8988T (cell line): ENCODE measurements at places on chromosomes 5 and 9.

DNA sequence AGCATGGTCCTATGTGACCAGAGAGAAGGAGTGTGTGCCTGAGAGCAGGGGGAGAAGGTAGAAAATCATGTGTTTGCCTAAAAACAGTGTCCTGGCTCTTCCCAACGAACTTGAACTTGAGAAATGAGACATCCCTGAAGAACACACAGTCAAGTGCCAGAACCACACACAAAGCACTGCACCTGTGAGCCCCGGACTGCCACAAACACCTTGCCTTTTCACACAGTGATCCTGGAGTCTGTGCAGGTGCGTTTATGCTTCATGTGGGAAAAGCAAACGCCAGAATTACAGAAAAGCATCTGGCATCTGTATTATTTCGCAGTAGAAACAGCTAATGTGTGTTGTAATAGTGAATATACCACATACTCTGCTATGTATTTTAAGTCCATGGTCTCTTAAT is 9.3 kb downstream of the CTNND2 start:
- DNase-seq = no peak

- no peak for DNase-seq
Observed at GRCh38 chr5:175749591-175749990, 91.7 kb downstream of the HRH2 start.

DNA sequence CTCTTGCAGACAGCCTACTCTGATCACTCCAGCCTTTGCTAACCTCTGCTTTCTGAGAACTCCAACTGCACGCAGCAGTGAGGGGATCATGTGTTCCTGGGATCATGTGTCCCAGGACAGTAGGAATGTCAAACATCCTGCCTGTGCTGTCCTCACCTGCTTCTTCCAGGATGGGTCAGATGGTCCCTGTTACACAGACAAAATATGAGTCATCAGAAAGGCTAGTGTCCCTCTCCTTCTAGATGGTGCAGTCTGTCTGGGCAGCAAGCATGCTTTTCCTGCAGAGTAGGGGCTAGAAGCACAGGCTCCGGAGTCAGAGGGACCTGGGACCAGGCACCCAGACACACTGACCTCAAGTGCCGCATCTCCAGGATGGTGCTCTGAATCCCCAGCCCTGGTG is 20.1 kb upstream of the SLC25A48 start:
- no peak for DNase-seq

DNA sequence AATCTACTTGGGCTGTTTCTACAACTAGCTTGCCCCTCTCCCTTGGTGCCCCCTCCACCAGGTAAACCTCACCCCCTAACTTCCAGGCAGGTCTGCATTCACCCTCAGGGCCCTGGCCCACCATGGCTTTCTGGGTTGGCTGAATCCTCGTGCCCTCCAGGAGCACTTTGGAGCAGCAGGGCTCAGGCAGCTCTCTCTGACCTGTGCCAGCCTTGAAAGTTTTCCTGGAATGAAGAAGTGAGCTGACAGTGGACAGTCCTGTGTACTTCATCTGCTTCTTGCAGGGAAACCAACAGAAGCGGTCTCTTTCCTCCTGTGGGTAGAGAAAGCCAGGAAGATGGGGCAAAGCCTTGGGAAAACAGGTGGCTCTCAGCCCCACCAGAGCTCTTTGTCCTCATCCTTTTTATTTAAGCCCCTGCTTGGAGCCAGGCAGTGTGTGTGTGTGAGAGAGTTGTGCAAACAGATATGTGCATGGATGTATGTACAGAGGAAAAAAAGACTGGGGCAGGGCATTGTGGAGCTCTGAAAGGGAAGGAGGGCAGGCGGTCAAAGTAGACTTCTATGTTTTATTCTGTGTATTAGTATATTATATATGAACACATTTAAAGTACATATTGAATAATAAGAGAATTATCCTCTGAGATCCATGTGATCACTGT is 62.3 kb upstream of the SPRY4 start:
- no peak for DNase-seq

DNA sequence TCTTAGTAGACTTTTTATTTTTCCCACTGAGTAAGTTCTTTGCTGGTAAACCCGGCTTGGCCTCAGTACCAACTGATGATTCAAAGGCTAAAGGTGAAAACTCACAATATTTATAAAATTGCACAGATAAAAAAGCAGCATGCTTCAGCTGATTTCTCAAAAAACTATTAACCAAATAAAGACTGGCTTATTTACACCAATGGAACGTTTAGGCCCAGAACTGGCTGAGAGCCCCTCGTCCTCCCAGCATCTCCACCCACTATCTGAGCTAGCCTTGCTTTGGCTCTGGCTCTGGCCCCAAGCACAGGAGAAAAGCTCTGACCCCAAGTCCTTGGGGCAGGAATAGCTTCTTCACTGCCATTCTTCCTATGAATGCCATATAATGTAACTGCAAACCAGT is 68.5 kb downstream of the SPTLC1 start:
- DNase-seq = no peak

DNA sequence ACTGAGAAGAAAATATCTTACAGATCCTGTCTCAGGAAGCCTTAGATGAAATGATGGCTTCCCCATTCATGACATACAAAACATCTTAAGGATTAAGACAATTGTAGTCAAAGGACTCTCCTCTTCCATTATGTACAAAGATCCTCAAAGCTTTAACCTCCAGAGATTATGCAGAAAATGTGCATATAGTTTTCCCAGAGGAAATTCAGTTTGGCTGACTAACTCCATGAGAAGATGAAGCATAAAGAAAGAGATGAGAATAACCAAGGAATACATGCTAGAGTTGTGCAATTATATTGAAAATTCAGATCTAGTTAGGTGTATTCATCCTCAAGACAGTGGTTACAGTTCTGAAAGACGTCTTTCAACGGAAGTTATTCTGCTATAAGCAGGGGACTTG is 18.6 kb upstream of the NDUFS4 start:
- no peak for DNase-seq

DNA sequence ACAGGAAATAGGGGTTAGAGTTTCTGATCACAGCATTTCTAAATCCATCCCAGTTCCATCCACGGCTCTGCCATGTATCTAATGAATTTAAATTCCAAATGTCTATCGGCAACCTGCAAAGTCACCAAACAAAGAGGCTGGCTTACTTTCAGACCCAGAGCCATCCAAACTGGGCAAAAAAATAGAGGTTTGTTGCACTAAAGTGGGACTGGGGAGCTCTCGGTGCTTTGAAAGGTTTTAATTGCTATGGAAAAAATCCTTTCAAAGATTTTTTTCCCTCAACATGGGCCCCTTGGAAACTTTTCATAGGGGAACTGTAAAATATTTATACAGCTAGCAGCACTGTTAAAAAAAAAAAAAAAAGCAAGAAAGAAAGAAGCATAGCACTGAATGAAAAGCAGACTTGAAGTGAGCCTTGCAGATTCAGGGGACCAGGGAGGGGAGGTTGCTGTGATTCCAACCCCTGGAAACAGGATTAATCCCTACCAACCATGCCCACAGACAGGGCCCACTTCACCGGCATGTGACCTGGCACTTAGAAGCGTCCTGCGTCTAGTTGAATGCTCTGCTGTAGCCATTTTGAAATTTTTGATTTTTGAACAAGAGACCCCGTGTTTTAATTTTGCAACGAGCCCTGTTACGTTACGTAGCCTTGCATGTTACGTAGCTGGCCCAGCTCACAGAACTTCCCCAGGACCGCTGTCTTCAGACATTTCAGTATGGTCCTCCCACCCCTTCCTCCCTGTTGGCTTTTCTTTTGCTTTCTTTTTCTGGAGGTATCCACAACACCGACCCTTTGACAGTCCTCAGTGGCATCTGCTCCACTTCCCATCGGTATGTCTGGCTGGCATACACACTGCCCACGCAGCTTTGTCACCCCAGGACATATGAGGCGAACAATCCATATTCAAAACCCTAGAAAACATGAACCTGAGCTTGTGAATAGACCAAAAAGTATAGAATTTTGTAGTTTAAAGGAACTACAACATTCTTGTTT is 105.3 kb upstream of the NFIB start:
- DNase-seq = no peak

DNA sequence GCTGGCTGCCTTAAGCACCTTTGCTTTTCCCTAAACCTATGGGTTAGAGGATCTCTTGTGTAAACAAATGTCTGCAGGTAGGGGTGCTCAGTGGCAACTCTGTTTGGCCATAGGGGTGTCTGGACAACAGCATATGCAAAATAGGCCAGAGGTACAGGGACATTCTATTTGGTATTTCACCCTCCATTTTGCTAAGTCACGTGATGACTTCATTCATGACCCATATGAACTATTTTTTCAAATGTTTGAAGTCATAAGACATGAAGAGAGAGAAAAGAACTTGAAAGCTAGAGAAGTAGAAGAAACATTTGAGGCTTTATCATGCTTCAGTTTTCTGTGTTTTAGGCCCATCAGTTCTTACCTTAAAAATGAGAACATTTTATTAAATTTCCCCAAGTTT is 370.2 kb downstream of the GADD45G start:
- DNase-seq = no peak

DNA sequence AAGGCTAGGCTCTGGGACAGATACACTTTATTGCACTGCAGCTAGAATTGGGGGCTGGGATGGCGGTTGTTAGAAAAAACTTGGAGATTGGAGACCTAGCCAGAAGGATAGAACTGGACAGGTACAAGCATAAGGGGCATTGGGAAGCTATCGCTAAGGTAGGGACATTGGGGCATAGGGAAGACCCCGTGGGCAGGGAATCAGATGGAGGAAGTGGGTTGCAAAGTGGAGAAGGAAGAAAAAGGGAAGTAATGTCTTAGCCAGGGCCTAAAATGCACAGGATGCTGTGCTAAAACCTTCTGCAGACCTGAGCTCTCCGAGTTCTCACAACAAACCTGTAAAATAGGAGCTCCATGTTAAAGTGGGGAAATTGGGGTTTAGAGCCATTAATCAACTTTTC is 178.2 kb downstream of the ZDHHC21 start:
- no peak for DNase-seq

DNA sequence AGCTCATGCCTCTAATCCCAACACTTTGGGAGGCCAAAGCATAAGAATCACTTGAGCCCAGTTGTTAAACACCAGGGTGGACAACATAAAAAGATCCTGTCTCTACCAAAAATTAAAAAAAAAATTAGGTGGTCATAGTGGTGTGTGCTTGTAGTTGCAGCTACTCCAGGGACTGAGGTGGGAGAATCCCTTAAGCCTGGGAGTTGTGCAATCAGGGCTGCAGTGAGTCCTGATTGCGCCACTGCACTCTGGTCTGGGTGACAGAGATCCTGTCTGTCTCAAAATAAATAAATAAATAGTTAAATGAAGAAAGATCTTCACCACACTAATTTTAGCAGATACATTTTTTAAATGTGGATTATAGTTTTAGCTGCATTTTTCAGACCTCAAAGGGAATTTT is 433.2 kb downstream of the MAT2B start:
- DNase-seq = no peak

DNA sequence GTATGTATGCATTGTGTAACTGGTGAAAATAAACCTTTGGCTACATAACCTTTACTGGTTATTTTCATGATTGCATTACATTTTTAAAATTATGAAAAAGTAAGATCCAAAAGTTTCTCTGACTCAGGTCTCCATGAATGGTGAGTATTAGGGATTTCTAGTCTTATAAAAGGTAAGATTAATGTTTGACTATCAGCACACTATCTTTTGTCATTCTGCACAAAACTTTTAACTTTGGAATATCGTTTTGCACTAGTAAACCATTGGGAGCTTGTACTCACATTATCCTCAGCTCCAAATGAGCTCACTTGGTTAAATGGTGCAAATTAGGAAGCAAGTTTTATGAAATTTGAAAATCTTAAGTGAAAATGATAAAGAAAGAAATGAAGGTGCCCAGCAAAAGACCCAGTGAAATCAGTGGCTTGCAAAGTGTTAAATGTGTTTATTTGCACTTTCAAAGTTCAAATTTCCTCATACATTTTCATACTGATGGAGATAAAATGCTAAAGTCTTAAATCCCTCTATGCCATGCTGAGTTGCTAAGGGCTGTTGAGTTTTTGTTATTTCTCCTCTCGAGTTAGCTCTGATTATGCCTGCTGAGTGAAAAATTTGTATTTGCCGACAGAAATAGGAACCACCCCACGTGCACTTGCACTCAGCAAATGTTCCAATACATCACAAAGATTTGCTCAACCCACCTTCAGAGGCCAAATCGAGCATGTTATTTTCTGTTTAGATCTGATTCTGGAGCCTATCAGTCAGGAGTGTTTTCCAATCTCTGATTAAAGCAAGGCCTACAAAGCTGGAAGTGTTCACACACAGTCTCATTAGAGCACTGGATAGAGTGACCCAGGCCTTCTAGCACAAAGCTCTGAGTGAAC is 885.7 kb downstream of the NR2F1-AS1 start:
- no peak for DNase-seq

GRCh38 chr5:6424110-6424659 is 24.5 kb upstream of the UBE2QL1 start:
- no peak for DNase-seq

DNA sequence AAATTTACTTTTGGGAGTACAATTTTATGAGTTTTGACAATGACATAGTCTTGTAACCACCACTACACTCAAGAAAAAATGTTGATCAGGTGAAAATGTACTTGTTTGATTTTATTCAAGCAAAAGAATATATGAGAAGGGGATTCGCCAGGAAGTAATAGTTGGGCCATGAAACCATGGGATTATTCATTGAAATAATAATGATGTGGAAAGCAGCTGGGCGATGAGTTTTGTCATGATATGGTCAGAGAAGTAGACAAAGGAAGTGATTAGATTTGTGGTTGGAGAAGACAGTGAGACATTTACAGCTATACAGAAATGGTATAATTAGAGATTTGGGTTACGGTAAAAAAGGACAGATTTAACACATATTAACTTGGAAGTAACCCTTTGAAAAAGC is 11.2 kb downstream of the HMGCR start:
- no peak for DNase-seq

DNA sequence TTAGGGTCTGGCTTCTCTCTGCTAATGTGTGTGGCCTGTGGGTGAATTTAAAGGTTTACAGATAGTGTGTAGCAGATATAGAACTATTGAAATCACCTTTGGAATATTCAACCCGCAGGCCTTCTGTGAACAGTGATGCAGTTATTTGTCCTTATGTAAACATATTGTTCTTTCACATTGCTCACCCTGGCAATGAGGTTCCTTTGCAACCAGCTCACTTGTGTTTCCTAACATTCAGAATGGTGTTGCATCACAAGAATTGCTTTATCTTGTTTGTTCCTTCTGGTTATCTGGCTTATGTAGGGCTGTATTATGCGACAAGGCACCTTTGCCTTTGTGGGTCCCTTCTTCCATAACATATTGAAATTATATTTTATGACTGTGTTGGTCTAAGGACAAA is 370.3 kb downstream of the NNT start:
- no peak for DNase-seq

DNA sequence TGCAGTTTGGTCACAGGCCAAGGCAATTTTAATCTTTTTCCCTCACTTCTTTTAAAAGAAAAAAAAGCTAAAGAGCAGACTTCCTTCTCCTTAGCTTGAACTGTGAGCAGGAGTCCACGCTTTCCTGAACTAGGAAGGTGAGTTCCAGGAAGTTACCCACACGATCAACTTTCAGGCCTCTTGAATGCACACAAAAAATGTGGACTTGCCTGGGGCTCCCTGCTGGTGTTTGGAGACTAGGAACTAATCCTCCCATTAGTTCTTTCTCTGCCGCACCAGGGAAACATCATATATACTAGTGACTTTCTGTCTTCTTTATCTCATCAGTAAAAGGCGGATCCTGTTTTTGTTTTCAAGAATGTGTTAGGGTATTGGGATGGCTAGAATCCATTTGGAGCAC is 240.0 kb downstream of the GOLPH3 start:
- no peak for DNase-seq

- DNase-seq = no peak
Observed at GRCh38 chr5:124057724-124058231, 545.8 kb downstream of the CSNK1G3 start.
